ENCODE measurements at places on chromosomes 1 and 21. TPM values are rescaled to one million over a fixed set of nuclear protein-coding genes. Genes with fewer than 3 reads are reported as not detected.

Gene CELA3A
- total RNA-seq, result not detected

DNA sequence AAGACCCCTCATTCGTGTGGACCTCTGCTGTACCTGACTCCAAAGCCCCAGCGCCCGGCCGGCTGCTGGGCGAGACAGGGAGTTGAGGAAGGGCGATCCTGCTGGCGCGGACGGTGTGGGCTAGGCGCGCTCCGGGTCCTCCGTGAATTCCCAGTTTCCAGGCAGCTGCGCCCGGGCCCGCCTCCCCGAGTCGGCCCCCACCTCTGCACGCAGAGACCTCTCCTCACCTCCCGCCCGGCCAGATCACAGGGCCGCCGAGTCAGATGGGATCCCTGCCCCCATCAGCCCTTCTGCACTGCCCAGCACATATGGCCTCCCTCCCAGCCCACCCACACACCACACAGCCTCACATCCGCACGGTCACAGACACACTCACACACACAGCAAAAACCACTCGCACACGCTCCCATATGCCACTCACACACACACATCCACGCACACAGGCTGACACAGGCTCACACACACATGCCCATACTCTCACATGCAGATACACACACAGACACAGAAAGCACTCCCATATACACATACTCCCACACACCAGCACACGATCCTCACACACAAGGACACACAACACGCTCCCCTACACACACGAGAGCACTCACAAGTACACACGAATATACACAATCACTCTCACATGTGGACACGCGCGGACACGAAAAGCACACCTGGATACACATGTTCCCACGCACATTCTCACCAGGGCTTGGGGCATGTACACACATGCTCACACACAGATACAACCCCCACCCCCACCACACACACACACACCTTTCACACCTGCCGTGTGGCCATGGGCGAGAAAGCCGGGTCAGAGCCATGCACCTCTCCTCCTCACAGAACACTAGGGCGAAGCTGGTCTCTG is 7.2 kb upstream of the GUCA2B start:
- no peak for DNase-seq

- DNase-seq, result no peak
Observed at GRCh38 chr1:247417831-247418230, 1.9 kb downstream of the NLRP3 start.

Gene CASP9
- 5.5 TPM for total RNA-seq

- no peak for DNase-seq
Observed at GRCh38 chr21:15005391-15005790, 59.4 kb downstream of the NRIP1 start.

- DNase-seq, result no peak
Observed at GRCh38 chr1:44146536-44147361, 5.3 kb upstream of the KLF18 start.

GRCh38 chr1:50097021-50097679 is 11.6 kb upstream of the ELAVL4 start:
- no peak for DNase-seq

GRCh38 chr1:6420454-6421042 is 829 bp upstream of the HES2 start:
- DNase-seq, result no peak

DNA sequence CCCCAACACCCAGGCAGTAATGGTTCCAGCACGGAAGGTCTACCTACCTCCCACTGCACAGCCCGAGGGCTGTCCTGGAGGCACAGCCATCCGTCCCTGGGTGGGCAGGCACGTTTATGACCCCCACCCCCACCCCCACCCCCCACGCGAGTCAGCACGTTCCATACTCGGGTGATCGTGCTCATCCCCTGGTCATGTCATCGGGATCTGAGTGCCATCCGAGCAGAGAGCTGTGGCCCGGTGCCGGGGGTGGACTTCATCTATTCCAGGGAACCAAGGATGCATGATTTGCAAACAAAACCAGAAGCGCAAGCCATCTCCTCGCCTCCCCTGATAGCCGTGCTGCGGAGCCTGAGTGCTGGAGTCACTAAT is 1.1 kb downstream of the TSPEAR start:
- no peak for DNase-seq

- peak; percentile 53 for DNase-seq
Observed at GRCh38 chr1:246753670-246754535, 29.7 kb downstream of the SCCPDH start.

Gene UBL4B
- not detected for total RNA-seq

DNA sequence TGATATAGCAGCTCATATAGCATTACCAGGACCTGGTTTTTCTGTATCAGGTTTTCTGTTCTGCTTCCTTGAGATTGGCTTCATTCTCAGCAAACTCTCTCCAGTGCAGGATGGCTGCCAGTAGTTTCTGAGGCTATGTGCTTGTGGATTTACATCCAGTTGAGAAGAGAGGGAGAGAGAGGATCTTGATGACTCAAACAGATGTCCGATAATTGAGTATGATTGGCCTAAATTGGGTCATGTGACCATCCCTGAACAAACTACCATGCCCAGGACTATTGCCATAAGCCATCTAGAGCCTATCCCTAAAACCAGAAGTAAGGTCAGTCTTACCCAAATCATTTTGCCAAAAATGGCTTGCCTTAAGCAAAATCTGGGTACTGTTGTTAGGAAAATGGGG is 18.1 kb upstream of the PSMA5 start:
- no peak for DNase-seq

DNA sequence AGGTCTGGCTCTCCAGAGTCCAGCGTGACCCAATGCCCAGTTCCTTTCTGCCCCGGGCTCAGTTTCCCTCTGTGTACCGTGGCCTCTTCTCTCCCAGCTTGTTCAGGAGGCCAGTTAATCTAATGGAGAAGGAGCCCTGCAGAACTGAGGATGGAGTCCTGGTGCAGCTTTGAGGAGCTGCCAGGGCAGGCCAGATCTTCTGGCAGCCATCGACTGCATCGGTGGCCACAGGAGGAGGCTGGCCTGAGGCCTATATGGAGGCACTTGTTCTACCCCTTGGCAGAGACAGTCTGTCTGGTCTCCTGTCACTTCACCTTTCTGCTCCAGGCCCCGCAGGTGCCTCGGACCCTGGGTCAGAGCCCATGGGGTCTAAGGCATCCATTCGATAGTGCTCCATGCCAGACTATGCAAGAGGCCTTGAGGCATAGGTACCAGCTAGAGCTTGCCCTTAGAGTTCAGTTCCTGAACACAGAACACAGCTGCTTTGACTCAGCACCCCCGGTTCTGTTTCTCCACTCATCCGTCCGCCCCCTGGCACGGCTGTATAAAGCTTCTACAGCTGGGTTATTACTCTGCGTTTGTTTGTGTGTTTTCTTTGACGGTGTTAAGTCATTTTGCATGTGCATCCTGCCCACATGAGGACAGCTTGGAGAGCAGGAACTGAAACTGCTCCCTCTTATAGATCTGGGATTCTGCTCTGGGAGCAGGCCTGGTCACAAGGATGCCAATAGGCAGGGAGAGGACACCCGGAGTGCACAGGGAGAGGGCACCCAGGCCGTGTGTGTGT is 18.5 kb upstream of the LRRN2 start:
- no peak for DNase-seq

GRCh38 chr1:177632923-177633615 is 336.8 kb downstream of the SEC16B start:
- DNase-seq, result no peak

Gene PLEKHG5
- total RNA-seq, result 8.1 TPM

DNA sequence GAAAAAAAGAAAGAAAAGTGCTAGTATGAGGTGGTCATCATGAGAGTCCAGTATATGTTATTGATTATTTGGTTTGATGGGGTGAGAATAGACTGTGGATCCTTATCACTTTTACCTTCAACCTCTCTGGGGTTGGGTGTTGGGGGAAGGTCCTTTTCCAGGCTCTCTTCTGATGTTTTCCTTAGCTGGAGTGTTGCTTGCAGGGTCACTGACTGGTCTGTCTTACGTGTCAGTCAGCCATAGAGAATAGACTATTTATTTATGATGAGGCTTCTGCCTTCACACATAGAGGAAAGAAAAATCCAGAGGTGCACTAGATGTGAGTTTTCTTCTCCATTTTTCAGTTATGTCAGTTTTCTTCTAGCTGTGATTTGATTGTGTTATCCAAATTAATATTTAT is 36.5 kb downstream of the MAP3K21 start:
- DNase-seq, result no peak

GRCh38 chr1:41901551-41901950 is 17.2 kb downstream of the HIVEP3 start:
- DNase-seq, result peak; percentile 54

Gene ITLN1
- total RNA-seq, result 0.11 TPM

Measured in Daoy (cell line).